ENCODE measurements at places on chromosomes 3 and 15. TPM values are rescaled to one million over a fixed set of nuclear protein-coding genes. Genes with fewer than 3 reads are reported as not detected.

Gene TXNRD3
- 8.1 TPM for total RNA-seq

Gene DUOXA2
- total RNA-seq: not detected

Gene OSTN
- 0.28 TPM for total RNA-seq

Gene COL7A1
- 3.1 TPM for total RNA-seq

Gene SNURF
- total RNA-seq: 8.1 TPM

All from IMR-90 (cell line).